ENCODE measurements at places on chromosomes 3 and 15.

GRCh38 chr3:127210654-127210943 is 17.7 kb downstream of the PRR23E start:
- no peak for DNase-seq

GRCh38 chr15:78712797-78713515 is 71.9 kb upstream of the CHRNB4 start:
- no peak for DNase-seq

DNA sequence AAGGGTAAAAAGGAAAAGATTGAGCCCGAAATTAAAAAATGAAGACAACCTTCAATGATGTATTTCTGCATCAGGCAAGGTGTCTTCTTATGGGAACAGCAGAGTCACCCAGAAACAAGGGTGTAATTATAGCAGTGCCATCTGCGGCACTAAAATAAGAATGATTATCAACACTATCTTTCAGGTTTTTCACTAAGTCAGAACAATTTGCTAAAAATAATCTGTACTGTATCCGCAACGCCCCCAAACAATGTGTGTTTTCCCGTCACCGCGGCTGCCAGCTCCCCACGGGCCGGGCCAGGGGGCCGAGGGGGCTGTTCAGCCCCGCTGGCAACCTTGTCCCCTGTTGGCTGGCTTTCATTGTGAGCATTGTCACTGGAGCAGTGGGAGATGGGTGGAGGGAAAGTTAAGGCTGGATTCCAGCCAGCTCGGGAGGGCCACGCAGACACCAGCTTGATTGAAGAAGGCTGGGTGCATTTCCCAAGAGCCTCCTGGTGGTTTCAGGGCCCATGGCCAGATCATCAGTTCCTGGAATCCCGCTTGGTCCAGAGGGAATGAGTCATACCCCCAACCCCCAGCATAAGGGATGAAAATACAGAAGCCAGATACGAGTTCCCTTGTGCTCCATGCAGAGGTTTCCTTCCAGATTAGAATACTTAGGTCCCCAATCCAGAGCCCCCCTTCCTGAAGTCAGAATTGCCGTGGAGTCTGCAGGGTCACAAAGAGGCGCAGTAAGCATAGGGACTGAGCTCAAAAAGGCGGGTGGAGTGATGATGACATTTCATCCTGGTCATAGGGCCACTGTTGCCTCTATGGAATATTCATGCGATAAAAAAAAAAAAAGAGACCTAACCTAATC is 90.2 kb upstream of the KLF13 start:
- DNase-seq, result peak; percentile 82

DNA sequence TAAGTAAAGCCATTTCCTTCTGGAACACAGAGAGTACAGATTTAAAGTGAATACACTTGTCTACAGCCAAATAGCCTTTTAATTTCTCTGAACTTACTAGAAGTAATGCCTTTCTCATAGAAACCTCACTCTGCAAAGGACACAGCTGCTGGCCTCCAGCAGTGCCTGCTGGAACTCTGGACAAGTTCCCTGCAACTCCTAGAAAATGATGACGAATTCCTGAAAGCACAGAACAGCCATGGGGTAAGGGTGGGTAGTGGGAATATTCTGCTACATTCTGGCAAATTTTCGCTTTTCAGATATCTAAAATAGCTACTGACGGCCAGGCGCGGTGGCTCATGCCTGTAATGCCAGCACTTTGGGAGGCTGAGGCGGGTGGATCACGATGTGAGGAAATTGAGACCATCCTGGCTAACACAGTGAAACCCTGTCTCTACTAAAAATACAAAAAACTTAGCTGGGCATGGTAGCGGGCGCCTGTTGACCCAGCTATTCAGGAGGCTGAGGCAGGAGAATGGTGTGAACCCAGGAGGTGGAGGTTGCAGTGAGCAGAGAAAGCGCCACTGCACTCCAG is 34.4 kb downstream of the RYK start:
- no peak for DNase-seq

DNA sequence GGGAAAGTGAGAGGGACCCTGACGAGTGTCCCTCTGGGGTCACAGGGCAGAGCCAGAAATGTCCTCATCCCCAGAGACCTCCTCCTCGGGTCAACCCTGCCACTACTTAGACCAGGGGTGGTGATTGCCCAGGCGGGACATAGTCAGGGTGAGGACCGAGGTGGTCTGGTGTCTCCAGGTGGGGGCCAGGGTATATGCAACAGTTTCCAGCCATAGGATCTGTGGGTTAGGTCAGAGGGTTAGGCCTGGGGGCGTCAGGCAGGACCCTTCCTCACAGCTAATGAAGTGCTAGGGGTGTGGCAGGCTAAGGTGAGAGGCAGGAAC is 22.3 kb upstream of the FBLN2 start:
- DNase-seq, result no peak

- DNase-seq, result no peak
Observed at GRCh38 chr3:100260081-100260684, 609 bp upstream of the TBC1D23 start.
